A549 treated with AZD2906 at 1 μM for 4 hours (cell line): ENCODE measurements at places on chromosomes 1 and 21. TPM values are rescaled to one million over a fixed set of nuclear protein-coding genes. Genes with fewer than 3 reads are reported as not detected.

The RRAGC gene
- total RNA-seq: 28.0 to 32.8 TPM (median 29.2 TPM) in 5 replicates

The SMCP gene
- total RNA-seq: not detected in 5 replicates

The ZMYND12 gene
- total RNA-seq: 0.14 to 0.63 TPM (median 0.34 TPM) in 5 replicates

The UMODL1 gene
- total RNA-seq: not detected in 5 replicates

The CYP4A22 gene
- not detected in 5 replicates for total RNA-seq

The FMO1 gene
- not detected in 5 replicates for total RNA-seq

The ZBTB8B gene
- 0.01 TPM in 4 of 5 replicates, not detected in the other for total RNA-seq

The RCSD1 gene
- 0.02 to 0.08 TPM (median 0.06 TPM) in 4 of 5 replicates, not detected in the other for total RNA-seq

The DENND2C gene
- total RNA-seq: 0.32 to 0.51 TPM (median 0.40 TPM) in 5 replicates

The PTPRC gene
- total RNA-seq: not detected in 5 replicates

The PLA2G5 gene
- not detected in 5 replicates for total RNA-seq

The SYT11 gene
- 1.00 to 1.4 TPM (median 1.2 TPM) in 5 replicates for total RNA-seq

The ADGRL2 gene
- total RNA-seq: 6.3 to 10.4 TPM (median 7.3 TPM) in 5 replicates

The AADACL3 gene
- not detected in 5 replicates for total RNA-seq

The LCK gene
- total RNA-seq: 0.06 to 0.09 TPM in 2 of 5 replicates, not detected in the others

The ZNF326 gene
- total RNA-seq: 15.8 to 18.7 TPM (median 16.9 TPM) in 5 replicates

The CEPT1 gene
- total RNA-seq: 10.7 to 12.6 TPM (median 11.7 TPM) in 5 replicates

The SGIP1 gene
- total RNA-seq: not detected in 5 replicates

The KCNT2 gene
- 0.02 to 0.03 TPM (median 0.03 TPM) in 3 of 5 replicates, not detected in the others for total RNA-seq
